ENCODE measurements at places on chromosomes 4 and X.

DNA sequence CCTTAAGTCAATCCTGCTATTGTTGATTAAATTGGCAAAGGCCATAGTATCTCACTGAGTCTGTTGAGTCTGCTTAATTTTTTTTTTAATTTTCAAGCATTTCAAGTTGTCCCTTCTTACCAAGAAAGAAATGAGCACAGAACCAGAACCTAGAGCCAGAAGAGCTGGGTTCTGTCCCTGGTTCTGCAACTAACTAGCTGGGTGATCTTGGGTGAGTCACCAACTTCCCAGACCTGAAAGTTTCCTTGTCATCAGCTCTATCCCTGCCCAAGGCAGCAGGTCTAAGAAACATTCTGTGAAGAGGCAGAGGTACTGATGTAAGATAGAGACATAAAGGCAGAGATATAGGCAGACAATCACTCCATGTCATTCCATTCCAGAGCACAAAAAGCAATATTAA is 17.3 kb downstream of the TEC start:
- no peak for DNase-seq

DNA sequence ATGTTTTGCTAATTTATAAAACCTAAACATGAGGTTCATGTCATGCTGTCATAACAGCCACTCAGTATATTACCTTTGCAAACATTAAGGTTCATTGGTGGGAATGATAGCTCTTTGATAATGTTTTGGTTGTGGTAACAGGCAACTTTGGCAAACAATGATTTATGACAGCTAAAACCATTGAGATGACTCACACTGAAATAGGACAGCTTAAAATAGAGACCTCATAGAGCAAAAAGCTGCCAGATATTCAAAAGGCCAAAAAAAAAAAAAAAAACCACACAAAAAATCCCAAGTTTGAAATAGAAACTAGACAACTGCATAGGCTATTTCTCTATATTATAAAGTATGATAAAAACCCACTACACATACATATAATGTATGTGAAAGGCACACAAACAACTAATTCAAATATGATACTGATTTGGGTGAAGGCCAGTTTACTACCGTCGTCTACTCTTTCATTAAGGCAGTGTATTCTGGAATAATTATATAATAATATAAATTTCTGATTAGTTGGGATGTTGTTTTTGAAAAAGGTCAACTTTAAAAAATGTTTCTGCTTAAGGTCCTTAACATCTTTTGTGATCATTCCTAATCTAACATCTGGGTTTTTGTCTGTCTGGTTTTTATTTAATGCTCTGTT is 646.0 kb upstream of the PITX2 start:
- no peak for DNase-seq

GRCh38 chrX:154057791-154058190 is 38.1 kb upstream of the IRAK1 start:
- no peak for DNase-seq

DNA sequence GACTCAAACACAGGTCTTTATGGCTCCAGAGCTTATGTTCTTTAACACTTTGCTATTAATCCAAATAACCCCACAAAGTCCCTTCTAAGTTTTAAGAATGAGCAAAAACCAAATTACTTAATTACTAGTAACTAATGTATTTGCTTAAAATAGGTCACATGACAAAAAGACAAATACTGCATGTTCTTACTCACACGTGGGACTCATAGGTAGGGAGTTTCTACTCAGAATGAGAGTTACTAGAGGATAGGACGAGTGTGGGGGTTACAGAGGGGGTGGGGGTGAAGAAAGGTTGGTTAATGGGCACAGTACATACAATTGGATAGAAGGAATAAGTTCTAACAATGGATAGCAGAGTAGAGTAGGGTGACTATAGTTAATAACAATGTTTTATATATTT is 5.8 kb downstream of the RPS6KA3 start:
- DNase-seq, result no peak

DNA sequence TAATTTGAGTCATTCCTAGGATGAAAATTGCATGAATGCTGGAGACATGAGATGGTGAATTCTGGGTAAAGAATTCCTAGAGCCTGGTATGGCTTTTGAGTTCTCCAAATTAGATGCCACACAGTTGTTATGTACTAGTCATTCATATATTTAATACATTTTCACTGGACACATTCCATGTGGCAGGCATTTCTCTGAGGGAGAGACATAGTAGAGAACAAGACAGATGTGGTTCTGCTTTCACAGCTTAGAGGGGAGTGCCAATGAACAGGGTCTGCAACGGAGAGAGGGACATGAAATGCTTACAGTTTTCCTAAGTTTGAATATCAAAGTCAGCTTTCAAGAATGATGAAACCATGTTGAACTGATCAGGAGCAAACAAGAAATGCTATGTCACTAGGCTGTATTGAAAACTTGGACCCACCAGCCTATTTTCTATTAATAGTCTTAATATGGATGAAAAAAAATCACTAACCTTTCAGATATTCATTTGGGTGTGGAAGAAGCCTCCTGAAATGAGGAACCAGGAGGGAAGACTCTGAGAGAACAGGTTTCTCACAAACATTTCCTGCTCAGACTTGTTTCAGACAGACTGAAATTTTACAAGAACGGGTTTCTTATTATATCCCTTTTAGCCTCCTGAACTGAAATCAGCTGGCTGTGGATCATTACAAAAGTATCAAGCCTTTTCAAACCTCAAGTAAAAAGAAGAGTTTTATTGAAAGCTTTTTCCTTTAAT is 276.0 kb upstream of the TET2 start:
- DNase-seq, result no peak

GRCh38 chrX:1481636-1482529 is 29.2 kb upstream of the ASMTL start:
- DNase-seq, result peak; percentile 90

DNA sequence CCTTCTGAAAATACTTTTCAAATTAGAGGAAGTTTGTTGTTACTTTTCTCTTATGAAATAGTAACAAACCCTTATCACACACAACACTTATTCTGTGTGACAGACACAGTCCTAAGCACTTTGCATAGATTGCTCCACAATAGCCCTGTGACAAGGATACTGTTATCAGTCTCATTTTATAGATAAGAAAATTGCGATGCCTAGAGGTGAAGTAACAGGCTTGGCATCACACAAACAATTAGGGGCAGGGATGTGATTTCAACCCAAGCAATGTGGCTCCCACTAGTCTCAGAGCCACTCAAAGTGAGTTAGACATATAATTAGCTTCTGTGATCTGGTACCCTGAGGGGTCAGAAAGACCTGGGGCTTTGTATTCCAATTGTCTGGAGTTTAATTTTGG is 339.9 kb downstream of the FBXO8 start:
- no peak for DNase-seq

DNA sequence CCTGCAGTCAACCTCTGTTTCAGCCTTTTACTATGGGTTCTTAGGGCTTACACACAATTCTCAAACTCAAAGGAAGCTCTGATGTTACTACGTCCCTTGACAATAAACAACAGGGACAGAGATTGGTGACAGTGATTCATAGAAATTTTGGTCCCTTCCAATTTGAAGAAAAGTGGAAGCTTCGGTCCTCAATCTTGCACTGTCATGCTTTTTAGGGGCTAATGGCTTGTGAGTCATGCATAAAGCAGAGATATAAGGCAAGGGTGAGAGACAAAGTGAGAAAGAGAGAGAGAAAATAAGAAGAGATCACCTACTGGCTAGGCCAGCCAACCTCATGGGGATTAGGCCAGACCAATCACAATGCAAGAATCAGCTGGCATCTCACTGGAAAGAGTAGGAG is 63.2 kb upstream of the STARD8 start:
- DNase-seq, result no peak

DNA sequence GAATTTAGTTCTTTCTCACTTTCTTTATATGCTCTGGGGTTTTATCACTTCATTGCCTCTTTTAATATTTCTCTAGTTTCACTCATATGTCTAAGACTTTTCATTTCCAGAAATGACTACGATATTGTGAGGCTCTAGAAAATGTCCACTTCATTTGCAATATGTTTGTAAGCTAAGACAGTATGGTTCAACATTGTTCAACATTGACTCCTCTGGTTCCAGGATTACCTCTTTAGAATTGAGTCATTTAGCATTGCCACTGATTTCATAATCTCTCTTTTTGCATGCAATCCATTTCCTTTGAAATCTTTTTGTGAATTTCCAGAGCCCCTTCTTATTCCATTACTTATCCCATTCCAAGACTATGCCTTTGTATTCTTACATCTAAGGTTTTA is 32.3 kb downstream of the BBS12 start:
- peak; percentile 42 for DNase-seq

DNA sequence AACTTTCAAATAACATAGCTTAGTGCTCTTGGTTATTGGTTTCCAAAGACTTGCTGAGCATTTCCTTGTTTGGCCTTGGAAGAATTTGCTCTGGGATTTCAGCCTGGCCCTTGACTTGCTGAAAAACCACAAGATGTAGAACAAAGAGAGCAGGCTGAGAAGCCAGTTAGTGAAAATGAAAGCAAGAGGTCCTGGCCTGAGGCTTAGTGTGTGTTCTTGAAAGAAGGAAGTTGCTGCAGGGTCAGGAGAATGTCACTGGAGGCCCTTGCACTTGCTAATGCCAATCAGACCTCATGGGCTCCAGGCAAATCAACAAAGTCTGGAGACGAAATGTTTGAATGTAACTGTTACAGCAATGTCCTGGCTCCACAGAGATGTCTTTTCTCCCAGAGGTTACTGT is 79.4 kb downstream of the SYNPO2 start:
- DNase-seq, result peak; percentile 24

DNA sequence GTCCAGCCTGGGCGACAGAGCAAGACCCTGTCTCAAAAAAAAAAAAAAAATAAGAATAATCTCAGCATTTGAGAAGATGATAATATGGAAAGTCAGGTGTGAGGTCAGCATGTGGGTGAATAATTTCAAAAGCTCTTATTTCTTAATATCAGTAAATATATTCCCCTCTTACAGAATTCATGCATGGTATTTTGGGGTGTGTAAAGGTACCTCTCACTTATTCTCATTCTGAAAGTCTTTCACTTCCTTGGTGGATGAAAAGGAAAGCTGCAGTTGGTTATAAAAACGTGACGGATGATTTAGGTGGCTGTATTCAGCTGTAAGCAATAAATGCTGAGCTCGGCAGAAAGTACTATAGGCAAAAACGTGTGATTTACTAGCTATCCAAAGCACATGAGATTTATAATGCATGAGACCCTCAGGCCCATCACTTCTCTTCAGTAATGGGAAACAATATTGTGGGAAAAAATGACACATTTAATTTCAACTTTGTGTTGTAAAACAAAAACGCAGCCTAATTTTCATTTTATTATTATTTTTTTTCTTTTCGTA is 353.2 kb upstream of the MAGEB2 start:
- DNase-seq, result no peak

- DNase-seq, result peak; percentile 35
These were observed 131.2 kb upstream of the STX18 start for GRCh38 chr4:4673070-4673469.

DNA sequence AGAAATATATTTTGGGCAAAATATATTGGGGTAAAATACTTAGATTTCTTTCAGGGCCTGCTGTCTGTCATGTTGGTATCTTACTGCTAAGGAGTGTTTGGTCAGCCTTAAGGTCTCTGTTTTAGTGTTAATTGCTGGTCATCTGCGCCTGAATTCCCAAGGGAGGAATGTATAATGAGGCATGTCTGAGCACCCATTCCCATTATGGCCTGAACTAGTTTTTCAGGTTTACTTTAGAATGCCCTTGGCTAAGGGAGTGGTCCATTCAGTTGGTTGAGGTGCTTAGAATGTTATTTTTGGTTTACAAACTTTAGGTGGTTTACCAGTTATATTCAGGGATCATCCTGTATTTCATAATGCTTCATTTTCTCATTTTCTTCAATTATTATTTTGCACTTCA is 125.9 kb downstream of the CFAP299 start:
- no peak for DNase-seq

DNA sequence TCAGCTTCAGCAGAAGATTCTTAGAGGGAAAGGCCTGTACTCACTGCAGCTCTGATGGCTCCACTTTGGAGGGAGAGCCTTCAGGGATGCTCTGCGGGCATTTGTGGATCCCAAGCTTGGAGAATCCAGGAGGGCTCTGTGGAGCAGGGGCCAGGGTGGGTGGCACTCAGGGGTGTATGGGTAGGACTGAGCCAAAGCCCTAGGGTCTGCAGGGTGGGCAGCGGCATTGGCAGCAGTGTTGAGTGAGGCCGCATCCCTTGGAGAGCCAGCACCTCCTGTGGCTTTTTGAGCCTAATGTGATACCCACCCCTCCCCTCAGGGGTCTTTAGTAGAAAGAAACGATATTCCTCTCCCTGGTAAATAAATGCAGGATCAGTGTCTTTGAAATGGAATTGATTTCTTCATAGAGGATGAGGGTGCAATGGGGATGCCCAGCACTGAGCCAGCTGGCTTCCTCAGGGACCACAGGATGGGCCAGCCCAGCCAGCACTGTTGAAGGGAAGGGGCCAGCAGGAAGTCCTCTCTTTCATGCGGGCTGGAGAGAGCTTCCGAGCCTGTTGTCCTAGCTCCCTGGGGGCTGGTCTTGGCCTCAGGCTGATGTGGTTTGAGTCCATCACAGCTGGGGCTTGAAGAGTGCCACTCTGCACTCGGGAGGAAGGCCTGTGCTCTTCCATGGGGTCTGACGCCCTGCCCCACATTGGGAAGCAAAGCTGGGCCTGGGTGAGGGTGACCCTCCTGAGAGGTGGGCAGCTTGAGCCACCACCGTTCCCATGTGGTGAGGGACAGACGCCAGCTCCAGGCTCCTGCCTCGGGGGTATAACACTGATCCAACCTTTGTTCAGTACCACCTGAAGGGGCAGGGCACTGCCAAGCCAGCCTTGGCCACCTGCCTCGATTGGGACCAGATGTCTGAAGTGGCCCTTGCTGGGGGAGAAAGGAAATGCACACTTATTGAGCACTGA is 49.5 kb downstream of the PSAPL1 start:
- no peak for DNase-seq

DNA sequence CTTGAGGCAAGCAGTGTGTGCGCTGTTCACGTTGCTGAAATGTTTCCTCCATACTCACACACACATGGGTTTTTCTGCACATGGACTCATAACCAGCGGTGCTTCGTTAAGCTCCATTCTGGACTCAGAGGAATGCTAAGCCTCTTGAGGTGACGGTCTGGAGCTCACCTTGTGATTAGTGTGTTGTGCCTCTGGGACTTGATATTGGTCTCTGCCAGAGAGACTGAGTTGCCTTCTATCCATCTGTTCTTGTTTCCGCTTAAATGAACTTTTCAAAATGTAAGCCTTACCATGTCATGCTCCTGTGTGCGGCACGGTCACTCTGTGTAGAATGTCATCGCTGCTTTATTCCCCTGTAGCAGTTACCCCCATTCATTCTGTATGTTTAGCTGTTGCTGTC is 42.5 kb downstream of the ADD1 start:
- DNase-seq, result no peak

DNA sequence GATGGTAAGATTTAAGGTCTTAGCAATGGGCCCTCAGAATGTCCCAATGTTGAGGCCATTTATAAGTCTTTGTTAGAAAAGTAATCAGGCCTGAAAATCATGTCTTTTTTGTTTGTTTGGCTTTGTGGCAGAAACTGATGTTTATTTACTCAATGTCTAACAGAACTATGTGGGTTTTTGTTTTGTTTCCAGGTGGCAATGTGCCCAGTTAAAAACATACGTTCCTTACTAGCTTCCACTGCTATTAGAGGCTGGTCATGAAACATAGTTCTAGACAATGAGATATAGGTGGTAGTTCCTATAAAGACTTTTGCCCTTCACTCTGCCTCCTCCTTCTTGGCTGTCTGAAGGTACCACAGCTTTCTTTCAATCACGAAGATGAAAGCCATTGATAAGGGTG is 108.8 kb downstream of the C4orf51 start:
- DNase-seq, result no peak

- no peak for DNase-seq
These were observed 3.5 kb downstream of the GNRHR start for GRCh38 chr4:67750691-67751090.

GRCh38 chrX:15398874-15399273 is 14.7 kb upstream of the VEGFD start:
- no peak for DNase-seq
